ENCODE measurements at places on chromosomes 2 and 18. TPM values are rescaled to one million over a fixed set of nuclear protein-coding genes. Genes with fewer than 3 reads are reported as not detected.

DNA sequence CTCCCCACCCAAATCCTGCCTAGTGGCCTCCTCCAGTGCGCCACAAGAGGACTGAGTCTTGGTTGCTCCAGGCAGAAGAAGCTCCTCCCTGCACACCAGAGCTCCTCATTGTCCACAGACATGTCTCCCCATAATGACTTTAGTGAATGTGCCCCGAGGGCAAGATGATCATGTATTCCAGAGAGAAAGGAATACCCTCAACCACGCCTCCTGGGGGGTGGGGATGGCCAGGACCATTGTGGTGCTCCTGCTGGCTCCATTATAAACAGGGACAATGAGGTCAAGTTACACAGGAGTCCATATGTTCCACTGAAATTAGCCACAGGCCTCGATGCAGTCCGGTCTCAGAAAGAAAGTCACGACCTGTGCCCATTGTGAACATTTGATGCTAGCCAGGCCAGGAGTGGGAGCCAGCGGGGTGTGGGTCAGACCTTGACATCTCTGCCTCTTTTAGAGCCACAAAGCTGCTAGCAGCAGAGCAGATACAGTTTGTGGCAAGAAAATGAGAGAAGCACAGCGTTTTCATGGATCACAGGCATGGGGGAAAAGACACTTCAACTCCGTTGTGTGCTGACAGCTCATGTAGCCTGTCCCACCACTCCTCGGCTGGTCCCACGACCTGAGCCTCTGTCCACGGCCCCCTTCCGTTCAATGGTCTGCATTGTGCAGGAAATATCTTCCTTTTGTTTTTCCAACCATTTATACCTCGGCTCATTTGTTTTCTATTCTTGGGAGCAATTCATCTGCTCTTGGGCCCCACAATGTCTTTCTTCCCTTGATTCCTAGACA is 70.7 kb upstream of the FZD7 start:
- no peaks in the 10 kb centered on the region for H3K4me1 ChIP-seq
- peaks cover 4% of the 10 kb centered on the region for H3K27me3 ChIP-seq
- H3K36me3 ChIP-seq = no peaks in the 10 kb centered on the region
- DNase-seq = no peak
- no peak overlapping the region for H3K4me3 ChIP-seq
- H3K27ac ChIP-seq = no peak overlapping the region

- no peaks in the 10 kb centered on the region for H3K36me3 ChIP-seq
- no peak overlapping the region for H3K4me3 ChIP-seq
- no peak overlapping the region for H3K27ac ChIP-seq
- H3K27me3 ChIP-seq = peaks cover 9% of the 10 kb centered on the region
These were observed 784.1 kb upstream of the FANCL start for GRCh38 chr2:59025157-59025757.

DNA sequence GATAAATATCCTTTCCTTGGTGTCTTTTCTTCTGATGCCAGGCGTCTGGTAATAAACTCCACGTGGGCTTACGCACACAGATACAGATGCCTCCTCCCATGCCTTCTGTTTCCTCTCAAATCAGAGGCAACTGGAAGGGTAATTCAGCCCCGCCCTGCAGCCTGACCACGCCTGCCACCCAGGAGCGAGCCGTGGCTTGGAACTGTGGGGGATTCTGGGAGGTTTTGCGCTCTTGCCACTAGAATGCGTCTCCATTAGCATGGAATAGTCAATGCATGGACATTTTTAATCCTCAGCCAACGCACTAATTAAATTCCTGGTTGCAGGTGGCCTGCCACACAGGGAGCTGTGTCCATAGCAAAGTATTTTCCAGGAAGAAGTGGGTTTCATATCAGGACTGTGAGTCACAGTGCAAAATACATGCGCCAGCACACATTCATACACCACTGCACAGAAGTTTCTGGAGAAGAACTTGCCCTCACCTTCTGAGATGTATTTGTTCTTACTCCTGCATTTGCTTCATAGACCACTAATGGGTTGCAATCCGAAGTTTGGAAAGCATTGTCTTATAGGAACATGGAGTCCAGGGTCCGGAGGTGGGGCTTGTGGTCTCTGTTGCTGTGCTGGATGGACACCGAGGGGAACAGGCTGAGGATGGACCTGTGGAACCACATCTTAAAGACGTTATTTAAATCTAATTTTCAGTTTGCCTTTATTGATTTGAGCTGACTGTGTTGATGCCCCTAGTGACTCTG is 151.4 kb downstream of the LDLRAD4 start:
- H3K4me1 ChIP-seq = peaks cover 18% of the 10 kb centered on the region
- no peak overlapping the region for H3K4me3 ChIP-seq
- H3K27ac ChIP-seq = no peak overlapping the region
- H3K27me3 ChIP-seq = peaks cover 4% of the 10 kb centered on the region
- no peaks in the 10 kb centered on the region for H3K36me3 ChIP-seq

Gene GPR155
- total RNA-seq = 3.8 TPM

- H3K4me1 ChIP-seq = no peaks in the 10 kb centered on the region
- no peak overlapping the region for H3K4me3 ChIP-seq
- no peak overlapping the region for H3K27ac ChIP-seq
- no peak for DNase-seq
- H3K27me3 ChIP-seq = peaks cover 52% of the 10 kb centered on the region
These were observed 463.1 kb upstream of the HS6ST1 start for GRCh38 chr2:128781585-128782385.

DNA sequence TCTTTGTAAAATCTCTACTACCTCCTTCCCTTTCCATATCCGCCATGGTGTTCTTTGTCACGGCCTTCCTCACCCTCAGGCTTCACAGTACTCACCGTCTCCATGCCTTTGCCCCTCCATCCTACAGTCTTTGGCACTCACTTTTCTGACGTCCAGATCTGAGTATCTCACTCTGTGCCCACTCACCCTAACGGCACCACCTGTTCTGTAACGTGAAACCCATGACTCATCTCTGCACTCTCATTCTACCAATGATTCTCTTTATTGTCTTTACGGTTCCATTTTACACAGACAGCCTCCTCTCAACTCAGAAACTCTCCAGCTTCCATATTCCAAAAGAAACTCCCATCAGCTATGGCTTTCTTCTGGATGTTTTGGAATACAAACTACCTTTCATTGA is 56.7 kb downstream of the NETO1 start:
- no peaks in the 10 kb centered on the region for H3K27me3 ChIP-seq
- no peak for DNase-seq
- H3K27ac ChIP-seq = no peak overlapping the region
- H3K36me3 ChIP-seq = no peaks in the 10 kb centered on the region
- H3K4me1 ChIP-seq = no peaks in the 10 kb centered on the region
- H3K4me3 ChIP-seq = no peak overlapping the region

Gene SLC23A3
- 4.8 TPM for total RNA-seq

DNA sequence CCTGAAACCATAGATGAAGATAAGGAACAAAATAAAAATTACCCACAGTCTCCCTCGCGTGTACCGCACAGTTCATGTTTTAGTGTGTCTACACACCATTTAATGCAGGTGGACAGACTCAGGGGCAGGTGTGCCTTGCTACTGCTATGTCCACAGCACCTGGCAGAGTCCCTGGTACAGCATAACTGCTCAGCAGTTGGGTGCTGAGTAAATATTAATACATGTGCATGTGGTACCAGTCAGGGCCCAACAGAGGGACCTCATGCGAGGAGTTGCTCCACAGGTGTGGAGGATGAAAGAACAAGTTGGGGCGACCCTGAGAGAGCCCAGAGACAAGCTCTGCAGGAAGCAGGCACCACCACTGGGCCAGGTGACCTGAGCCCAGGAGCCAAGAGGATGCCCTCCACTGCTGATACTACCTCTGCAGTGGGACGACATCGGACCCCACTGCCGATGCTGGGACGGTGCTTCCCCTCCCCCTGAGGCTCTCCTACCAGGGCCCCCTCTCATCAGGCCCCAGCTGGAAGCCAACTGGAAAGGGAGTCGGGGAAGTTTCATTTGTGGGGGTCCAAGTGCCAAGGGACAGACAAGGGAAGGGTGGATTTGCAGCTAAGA is 100.8 kb downstream of the NEDD4L start:
- H3K27me3 ChIP-seq = no peaks in the 10 kb centered on the region
- no peak overlapping the region for H3K4me3 ChIP-seq
- no peak for DNase-seq
- H3K27ac ChIP-seq = no peak overlapping the region
- no peaks in the 10 kb centered on the region for H3K36me3 ChIP-seq

Gene METTL8
- total RNA-seq = 34.4 TPM
